Activated CD4-positive, CD25-positive, alpha-beta regulatory T cell treated with anti-CD3 and anti-CD28 coated beads, Interleukin-2, amount 50 U/mL, for 72 hours (primary cell): ENCODE measurements at places on chromosomes 5 and 9.

- no peak for DNase-seq
These were observed 321.5 kb downstream of the NFIB start for GRCh38 chr9:13992138-13993088.

GRCh38 chr9:84691634-84692033 lies 22.1 kb downstream of the NTRK2 start:
- no peak for DNase-seq

GRCh38 chr5:150987746-150988145 lies 32.6 kb upstream of the GPX3 start:
- DNase-seq = no peak

DNA sequence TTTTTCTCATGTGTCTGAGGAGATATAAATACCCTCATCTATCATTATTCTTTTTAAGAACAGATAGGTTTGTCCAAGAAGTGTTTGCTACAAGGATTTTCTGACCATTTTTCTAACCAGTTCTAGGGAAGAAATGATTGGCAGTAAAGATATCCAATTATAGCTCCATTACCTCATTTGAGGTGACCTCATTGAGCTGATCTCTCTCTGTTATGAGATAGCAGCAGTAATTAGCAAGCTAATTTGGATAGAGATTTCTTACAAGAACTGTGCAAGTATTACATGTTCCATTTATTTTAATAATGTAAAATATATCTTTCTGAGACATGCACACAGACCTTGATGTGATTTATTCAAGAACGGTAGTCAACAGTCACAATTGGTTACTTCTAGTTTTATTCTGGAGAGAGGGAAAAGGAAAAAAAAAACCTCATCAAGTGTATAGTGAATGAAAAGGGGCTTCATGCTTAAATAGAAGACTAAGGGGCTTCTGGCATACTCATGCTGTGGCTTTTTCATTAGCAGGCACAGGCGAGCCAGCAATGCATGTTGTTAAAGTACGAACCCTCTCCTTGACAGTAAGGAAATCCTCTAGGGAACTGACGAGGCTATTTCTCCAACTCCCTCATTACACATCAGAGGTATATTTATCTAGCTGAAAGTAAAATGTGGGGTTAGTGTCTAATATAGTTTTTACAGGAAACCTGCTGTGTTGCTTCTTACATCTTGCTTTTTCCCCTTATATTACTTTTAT lies 127.3 kb downstream of the NUDT12 start:
- DNase-seq = no peak

GRCh38 chr5:87132696-87133095 lies 135.0 kb upstream of the RASA1 start:
- no peak for DNase-seq

- DNase-seq = no peak
These were observed 215.7 kb downstream of the FAM114A2 start for GRCh38 chr5:153823036-153823435.

DNA sequence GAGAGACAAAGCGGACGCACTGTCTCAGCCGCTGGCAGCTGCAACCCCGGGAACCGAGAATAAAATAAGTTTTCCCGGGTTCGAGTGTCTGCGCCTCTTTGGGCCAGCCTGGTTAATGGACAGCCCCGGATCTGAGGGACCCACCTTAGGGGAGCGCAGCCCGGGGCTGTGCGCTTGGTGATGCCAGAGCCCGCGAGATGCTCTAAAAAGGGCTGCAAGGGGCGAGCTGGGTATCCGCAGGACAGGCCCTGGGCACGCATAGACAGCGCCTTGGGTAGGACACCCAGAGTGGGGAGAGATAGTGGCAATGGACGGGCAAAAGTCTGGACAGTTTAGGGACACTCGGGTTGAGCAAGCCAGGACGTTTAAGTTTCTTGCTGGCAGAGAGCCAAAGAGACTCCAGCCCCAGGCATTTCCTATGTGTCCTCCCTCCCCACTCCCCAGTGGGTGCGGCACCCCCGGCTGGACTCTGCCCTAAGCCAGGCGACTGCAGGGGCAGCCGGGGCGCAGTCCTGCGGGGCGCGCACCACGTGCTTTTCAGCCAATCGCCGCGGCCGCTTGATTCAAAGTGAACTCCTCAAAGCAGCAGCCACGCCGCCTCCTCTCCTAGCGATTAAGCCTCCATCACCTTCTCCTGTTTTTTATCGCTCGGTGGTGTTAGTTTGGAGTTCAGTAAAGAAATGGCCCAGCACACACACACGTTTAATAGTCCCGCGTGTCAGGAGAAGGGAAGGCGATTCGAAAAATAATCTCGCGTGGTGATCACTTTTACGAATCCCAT lies 616 bp upstream of the ENC1 start:
- DNase-seq = peak; percentile 45

GRCh38 chr5:31682851-31683250 lies 43.9 kb downstream of the PDZD2 start:
- DNase-seq = no peak

DNA sequence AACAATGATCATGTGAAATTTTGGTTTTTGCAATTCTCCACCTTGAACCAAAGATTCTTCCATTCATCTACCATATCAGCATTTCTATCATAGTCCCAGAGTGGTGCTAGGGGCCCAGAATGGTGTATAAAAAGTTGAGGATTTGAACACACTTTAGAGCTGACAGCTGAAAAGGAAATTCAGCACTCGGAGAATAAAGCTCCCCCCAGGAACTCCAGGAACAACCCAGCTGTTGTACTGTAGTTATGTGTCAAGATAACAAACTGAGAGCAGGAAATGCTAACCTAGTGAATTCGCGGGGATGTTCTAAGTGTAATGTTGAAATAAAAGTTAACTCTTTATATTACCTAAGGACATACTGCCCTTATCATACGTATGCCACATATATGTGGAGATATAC lies 216.7 kb downstream of the NFIB start:
- DNase-seq = no peak

DNA sequence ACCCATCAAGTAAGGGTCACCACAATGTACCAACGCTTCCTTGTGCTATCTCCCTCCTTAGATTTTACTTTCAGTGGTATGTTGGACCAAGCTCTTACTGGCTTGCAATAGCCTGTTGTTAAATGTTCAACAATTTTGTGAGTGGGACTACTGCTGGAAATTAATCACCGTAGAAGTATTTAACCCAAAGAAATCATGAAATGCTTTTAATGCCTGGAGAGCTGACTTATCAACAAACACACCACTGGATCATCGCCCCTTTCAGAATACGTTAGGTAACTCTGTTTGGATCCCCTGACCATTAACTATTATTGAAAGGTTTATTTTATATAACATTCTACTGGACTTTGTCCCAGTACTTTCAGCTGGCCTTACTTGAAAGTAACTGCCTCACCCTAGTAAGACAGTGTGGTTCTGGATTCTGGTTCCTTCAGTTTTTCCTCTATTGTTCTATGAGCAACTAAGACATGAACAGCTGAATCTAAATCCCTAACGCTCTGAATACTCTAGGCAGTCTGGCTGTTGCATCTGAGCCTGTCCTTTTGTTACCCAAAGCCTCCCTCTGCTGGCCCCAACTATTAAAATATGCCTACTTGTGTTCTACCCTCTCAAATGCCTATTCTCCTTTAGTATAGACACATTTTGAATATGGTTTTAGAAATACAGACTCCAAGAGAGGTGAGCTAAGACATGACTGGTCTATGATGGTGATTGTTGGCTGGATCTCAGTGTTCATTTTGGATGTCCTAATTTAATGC lies 1203.4 kb upstream of the DMAC1 start:
- no peak for DNase-seq

GRCh38 chr5:24805230-24805629 lies 160.5 kb upstream of the CDH10 start:
- DNase-seq = no peak

GRCh38 chr9:100105861-100106260 lies 6.8 kb downstream of the INVS start:
- DNase-seq = no peak

GRCh38 chr5:61347080-61347479 lies 15.0 kb downstream of the ZSWIM6 start:
- no peak for DNase-seq

DNA sequence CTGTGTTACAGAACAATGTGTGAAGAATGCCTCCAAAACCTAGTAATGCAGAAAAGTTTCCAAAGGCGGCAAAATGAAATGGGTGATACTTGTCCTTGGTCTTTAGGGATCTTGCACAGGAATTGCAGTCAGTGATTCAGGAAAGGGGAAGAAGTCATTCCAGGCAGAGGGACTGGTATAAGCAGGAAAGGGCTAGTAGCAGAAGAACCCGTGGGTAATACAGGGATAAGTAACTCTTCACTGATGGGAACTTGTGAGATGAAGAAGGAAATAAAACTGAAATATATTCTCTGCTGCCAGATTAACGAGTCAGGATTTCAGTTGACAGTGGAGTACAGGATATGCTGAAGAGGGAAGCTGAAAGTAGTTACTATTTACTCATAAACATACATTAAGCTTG lies 1.2 kb downstream of the SRFBP1 start:
- DNase-seq = no peak

DNA sequence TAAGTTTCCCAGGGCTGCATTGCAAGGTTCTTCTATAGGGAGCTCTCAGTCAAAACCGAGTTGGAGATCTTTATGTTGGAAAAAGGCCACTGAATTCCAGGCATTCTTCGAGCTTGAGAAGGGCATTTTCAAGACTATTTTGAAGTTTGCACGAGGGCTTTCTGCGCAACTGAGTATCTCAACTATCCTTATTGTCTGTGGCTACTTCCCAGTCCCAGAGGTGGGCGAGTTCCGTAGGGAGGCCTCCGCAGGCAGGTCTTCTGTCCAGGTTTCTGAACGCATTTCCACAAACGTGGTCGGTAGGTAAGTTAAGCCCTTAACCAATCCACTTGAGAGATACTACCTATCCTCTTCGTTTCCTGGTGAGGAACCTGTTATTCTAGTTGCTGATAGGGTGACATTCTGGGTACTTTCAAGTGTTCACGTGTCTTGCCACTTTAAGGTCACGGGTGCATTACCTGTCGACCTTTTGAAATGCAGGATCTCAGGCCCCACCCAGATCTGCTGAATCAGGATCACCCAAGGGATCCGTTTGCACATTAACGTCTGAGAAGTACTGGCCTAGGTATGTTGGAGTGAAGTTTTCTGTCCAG lies 51.4 kb upstream of the TJP2 start:
- no peak for DNase-seq

DNA sequence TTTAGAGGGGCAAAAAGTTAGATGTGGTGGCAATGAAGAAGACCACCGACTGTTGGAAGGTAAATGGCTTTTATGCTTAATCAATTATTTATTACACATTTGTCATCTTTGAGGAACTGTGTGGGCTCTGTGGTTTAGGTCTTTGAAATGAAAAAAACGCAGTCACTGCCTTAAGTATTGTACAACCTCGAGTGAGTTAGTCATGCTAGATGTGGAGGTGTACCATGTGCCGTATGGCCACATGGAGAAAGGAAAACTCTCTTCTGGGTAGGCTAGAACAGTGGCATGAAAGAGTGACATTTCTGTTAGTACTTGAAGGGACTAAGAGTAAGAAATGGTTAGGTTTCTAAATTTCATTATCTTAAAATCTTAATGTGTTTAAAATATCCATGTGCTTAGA lies 166.1 kb downstream of the HACD4 start:
- DNase-seq = no peak
